ENCODE measurements at places on chromosomes 2 and 18.

GRCh38 chr18:3610813-3611212, 160.8 kb downstream of the TGIF1 start:
- no peak for DNase-seq

DNA sequence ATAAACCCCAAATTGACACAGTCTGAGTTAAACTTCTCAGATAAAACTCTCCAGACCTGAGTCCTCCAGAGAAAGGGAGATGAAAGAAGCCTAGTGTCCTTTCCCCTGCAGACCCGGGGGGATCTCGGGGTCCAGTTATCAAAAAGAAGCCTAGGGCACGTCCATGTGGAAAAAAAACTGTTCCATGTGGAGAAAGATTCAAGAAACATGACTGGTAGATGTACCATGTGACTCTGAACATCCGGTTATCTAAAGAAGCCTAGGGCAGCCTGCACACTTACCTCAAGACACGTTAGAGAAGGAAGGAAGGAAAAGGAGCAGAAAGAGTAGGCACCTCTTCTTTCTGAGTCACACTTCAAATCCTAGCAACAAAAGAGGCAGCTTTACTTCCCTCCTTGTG, 421.0 kb downstream of the LRATD1 start:
- DNase-seq, result no peak

GRCh38 chr18:27595113-27595838, 410.2 kb upstream of the CHST9 start:
- DNase-seq, result no peak

- no peak for DNase-seq
These were observed 485.4 kb upstream of the SLC8A1 start for GRCh38 chr2:40937284-40937683.

DNA sequence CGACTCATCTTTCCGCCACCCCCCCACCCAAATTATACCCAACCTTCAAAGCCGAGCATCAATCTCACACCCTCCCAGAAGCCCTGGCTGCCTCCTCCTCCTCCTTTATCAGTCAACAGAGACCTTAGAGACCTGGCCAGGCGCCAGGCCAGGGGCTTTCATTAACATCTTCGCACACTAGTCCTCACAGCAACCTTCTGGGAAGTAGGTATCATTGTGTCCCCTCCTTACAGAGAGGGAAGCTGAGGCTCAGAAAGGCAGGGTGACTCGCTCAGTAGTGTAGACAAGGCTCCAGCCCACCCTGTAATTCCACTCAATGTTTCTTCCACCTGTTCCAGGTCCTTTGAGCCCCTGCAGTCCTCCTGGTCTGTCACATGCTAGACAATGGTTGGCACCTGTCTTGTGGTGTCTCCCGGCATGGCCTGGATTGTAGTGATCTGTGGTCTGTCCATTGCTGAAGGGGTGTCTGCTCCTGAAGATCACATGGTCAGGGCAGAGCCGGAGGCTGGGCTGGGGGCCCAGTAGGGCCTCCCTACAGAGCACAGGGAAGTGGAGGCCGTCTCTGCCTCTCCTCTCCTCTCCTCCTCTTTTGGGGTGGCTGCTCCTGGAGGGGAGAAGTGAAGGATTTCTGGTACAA, 36.0 kb downstream of the KLHL29 start:
- DNase-seq, result no peak

GRCh38 chr2:135986507-135986906, 1.1 kb upstream of the DARS1 start:
- no peak for DNase-seq

- DNase-seq, result no peak
These were observed 87.7 kb upstream of the HAAO start for GRCh38 chr2:42879913-42880737.

Measured in stimulated activated CD8-positive, alpha-beta memory T cell treated with anti-CD3 and anti-CD28 coated beads, Interleukin-4, amount 100 ng/mL, for 24 hours (primary cell).